Fibroblast of skin of scalp (primary cell): ENCODE measurements at places on chromosomes 12 and 14.

DNA sequence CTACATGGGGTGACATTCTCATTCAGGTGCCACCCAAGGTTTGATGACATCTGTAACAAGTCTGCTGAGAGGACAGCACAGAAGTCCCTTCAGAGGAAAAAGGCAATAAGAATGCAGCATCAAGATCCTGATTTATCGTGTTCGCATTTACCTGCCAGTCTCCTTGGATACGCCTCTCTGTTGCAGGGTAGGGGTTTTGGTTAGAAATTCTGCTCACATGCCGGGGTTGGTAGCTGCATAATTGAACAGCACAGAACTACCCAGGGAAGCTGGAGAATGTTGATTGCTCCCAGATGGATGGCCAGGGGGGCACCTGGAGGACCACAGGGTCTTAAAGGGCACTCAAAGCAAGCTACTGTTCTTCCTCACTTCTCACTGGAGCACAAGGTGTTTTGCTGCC lies 31.1 kb upstream of the CHST11 start:
- no peak for DNase-seq

GRCh38 chr14:87449016-87449415 lies 544.0 kb downstream of the GALC start:
- DNase-seq = no peak

DNA sequence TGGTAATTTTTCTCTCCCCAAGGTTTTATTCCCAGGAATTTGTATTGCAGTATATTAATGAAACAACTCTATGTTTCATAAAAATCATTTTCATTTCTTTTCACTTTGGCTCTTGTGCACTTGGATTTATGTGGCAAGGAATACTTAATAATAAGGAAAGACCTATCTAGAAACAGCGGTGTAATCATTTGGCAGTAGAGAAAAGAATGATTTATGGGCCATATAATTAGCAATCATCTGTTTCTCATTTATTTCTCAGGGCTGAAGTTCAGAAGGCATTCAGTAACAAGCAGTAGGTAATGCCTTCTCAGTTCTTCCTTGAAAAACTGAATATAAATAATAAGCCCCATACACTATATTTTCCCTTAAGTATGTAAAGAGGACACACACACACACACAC lies 172.6 kb downstream of the ANO4 start:
- DNase-seq = no peak

GRCh38 chr14:73795466-73795865 lies 56.2 kb upstream of the PTGR2 start:
- DNase-seq = no peak

- no peak for DNase-seq
Observed at GRCh38 chr12:75982979-75983660, 48.5 kb downstream of the PHLDA1 start.

DNA sequence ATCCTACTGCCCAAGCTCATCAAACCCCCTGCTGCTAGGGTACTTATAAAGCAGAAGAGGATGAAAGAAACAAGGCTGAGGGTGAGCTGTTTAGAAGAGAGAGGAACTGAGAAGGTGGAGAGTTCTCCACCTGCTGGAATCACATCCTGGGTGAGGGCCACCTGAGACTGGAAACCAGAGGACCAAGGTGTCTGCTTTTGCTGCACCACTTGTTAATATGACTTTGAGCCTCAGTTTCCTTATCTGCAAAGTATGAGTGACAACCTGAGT lies 203.2 kb upstream of the SSTR1 start:
- no peak for DNase-seq

- peak; percentile 58 for DNase-seq
Observed at GRCh38 chr14:81363746-81364378, 36.3 kb downstream of the STON2 start.

DNA sequence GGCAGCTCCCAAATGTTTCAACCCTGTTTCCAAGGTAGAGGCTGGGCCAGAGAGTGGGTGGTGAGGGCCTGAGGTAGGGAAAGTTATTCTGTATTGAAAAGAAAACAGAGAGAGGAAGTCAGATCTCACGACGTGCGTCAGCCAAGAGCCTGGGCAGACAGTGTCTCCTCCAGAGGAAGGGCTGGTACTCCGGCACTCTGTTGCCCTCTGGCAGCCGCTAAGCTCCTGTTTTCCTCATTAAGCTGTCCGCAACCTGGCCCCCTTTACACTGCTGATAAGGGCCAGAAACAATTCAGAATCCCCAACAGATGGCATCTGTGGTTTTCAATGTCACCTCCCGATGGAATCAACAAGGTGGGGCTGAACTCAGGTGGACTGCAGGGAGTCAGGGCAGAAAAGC lies 26.0 kb upstream of the LTBP2 start:
- DNase-seq = no peak

GRCh38 chr12:6444031-6444430 lies 724 bp upstream of the CD27 start:
- no peak for DNase-seq

DNA sequence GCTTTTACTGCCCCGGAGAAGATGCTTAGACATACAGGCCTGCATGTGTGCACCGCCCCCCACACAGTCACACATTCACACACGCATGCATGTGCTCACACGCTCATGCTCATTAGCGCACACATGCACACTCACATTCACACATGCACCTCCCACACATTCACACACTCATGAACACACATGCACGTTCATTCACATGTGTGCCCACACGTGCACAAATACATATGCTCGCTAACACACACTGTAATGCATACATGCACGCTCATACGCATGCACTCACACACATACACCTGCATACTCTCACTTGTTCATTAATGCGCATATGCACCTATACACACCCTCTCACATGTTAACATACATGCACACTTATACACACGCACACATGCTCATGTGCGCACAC lies 21.9 kb downstream of the TMEM132C start:
- no peak for DNase-seq

- DNase-seq = peak; percentile 63
Observed at GRCh38 chr12:57182918-57183575, 33.5 kb upstream of the NXPH4 start.

DNA sequence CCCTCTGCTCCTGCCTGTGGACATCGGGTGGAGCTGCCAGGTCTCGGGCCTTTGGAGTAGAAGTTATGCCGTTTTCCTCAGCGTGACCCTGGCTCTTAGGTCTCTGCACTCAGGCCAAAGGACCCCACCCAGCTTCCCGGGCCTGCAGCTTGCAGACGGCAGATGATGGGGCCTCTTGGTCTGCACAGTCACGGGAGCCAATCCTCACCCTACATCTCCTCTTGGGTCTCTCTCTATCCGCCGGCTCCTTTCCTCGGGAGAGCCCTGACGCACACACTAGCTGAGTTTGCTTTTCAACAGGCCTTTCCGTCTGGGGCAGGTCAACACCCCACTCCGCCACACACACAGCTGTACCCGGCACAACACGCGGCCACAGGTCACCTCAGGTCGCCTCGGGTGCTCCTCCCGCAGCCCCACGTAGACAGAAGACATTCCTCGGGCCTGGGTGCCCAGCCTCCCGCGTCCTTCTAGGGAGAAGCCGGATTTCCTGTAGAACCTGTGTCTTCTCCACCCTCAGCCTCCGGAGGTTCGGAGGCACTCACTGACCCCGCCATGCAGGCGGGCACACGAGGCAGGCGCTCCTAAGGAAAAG lies 9.9 kb downstream of the GALNT9 start:
- DNase-seq = no peak

DNA sequence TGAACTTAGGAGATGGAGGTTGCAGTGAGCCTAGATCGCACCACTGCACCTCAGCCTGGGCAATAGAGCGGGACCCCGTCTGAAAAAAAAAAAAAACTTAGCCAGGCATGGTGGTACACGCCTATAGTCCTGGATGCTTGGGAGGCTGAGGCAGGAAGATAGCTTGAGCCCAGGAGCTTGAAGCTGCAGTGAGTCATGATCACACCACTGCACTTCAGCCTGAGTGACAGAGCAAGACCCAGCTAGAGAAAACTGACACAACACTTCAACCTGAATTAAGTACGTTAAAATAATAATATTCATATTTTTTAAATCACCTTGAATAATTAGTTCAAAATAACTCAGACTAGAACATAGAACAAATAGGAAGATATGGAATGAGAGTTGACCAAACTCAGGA lies 5.7 kb upstream of the CATSPERB start:
- DNase-seq = no peak

GRCh38 chr14:106578481-106578880 lies 1052.1 kb downstream of the TMEM121 start:
- DNase-seq = no peak

DNA sequence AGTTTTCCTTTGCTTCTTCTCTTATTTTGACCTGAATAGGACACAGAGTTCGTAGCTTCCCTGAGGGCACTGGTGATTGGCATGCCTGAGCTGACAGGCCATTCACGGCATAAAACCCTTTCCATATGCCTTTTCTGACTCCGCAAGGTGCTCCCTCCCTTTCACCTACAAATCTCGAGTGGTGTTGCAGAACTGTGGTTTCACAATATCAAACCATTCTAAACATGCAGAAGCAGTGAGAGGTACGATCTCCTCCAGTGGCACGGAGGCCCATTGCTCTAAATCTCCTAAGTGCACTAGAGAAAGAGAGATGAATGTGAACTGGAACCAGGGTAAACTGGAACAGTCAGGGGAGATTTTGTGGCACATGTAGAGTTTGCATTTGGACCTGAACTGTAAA lies 23.9 kb downstream of the CLSTN3 start:
- no peak for DNase-seq

DNA sequence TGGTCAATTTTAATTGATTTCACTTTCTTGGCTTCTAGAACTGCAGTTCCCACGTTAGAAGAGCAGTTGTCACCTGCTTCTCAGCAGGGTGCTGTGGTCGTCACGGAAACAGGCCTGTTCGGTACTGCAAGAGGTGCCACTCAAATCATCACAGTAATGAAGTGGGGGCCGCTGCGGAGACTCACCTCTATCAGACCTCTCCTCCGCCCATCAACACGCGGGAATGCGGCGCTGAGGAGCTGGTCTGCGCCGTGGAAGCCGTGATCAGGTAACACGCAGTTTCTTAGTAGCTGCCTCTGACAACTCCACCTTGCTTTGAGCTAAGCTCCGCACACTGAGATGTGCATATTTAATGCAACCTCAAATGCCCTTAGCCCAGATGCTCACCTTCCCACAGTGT lies 107.2 kb downstream of the UNC79 start:
- DNase-seq = no peak

GRCh38 chr12:70267550-70267949 lies 24.3 kb downstream of the CNOT2 start:
- peak; percentile 51 for DNase-seq

DNA sequence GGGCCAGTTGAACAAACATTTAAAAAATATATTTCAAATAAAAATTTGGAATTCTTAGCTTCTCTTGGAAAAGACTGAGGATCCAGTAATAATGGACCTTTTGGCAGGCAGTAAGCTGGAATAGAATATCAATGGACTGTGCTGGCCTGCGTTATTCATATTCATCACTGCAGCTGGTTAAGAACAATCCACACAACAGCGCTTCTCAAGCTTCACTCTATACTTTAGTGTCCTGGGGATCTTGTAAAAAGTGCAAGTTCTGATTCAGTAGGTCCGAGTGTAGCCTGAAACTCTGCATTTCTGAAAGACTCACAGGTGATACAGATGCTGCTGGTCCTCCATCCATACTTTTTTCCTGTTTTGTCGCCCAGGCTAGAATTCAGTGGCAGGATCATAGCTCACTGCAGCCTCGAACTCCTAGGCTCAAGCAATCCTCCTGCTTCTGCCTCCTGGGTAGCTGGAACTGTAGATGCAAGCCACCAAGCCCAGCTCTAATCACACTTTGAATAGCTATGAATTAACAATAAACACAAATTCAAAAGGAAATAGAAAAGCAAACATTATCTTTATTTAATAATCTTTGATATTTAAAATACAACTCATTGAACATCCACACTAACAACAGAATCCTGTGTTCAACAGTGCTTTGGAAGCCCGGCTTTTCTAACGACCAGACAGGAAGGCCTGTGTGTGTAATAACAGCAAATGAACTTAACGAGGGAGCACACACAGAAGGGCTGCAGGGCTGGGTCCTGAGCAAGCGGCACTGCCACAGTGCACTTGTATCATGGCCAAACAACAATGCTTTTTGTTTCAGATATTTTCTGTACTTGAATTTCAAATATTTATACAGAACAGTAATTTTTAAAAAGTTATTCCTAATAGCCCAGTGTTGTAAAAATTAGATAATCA lies 18.4 kb upstream of the TRIP11 start:
- DNase-seq = no peak

DNA sequence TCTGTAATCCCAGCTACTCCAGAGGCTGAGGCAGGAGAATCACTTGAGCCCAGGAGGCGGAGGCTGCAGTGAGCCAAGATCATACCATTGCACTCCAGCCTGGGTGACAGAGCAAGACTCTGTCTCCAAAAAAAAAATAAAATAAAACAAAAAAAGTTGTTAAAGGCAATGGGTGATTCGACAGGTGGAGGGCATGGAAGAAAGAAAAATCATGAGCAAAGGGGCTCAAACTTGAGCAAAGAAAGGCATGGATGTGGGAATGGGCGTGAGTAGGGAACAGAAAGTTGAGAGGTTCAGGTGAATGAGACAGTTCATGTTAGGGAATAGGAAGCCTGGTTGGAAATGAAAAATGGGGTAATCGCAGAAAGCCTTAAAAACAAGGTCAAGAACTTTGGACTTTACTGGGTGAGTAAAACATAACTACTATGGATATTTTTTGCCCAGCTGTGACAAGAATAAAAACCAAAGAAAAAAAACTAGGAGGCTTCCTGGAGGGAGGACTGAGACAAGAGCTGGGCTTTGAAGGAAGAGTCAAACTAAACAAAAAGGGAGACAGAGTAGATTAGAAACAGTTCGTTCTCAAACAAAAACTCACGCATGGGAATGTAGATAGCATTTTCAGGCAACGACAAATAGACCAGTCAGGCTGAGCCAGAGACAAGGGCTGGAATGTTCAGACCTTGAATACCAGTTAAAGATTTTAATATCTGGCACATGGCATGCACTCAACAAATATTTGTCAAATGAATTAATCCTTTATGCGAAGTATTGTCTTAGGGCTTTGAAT lies 18.8 kb downstream of the PYM1 start:
- DNase-seq = peak; percentile 48

DNA sequence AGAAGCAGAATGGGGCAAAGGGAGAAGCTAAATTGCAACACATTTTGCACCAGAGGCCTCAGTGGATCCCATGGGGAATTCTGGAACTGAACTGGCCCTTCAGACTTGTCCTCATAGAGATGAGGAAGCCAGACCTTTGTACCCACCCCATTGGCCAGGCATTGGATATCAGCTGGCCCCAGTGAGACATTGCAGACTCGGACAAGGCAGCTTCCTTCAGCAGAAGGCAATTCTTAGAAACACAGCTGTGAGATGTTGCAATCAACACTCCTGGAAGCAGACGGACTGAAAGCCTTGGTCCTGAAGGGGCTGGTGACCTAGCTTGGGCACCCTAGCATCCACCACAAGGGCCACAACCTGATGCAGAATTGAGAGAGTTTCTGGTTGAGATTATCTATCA lies 218.1 kb downstream of the MSRB3 start:
- DNase-seq = no peak
